ENCODE measurements at places on chromosomes 1 and 21.

GRCh38 chr1:54922921-54923421 lies 36.0 kb upstream of the DHCR24 start:
- DNase-seq = no peak

DNA sequence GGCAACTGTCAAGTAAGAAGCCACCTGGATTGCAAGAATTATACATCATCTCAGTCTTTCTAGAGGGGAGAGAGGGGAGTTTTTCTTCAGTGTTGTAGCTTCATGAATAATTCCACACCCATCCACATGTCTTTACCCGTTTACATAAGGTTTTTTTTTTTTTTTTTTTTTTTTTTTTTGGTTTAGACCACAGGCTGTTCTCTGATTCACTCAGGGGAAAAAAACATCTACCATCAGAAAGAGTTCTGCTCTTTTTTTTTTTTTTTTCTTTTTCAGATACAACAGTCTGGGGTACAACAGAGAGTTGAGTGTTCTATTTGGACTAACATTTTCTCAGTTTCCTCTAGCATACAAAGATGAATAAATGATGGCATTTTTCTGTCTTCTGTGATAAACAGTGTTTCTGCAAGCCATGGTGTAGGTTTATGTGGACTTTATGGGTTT lies 4.9 kb upstream of the KIF14 start:
- DNase-seq = peak; percentile 57

GRCh38 chr21:46598581-46599572 lies 6.0 kb downstream of the S100B start:
- peak; percentile 16 for DNase-seq

- DNase-seq = no peak
Measured at GRCh38 chr1:41101950-41102607, 80.6 kb upstream of the SLFNL1 start.

DNA sequence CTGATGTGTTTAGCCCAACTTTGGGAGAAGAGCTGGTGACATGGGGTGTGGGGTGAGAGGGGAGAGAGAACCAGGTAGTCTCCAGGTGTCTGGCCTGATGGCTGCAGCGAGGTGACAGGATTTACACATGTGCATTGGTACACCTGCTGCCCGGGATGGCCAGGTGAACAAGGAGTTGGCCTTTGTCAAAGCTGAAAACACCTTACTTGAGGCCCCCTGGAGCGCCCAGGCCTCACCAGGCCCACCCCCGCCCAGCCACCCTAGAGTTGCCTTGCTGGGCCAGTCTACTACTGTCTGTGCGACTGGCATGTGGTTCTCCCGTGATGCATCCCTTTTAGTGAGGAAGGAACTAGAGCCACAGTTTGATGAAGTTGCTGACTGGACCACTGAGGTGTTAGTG lies 90.5 kb downstream of the ADARB1 start:
- DNase-seq = no peak

- DNase-seq = no peak
Measured at GRCh38 chr1:57727121-57727520, 303.3 kb upstream of the DAB1 start.

- peak; percentile 49 for DNase-seq
Measured at GRCh38 chr1:230277201-230278025, 148.7 kb downstream of the PGBD5 start.

GRCh38 chr1:3469104-3469848 lies 14.8 kb downstream of the ARHGEF16 start:
- no peak for DNase-seq

DNA sequence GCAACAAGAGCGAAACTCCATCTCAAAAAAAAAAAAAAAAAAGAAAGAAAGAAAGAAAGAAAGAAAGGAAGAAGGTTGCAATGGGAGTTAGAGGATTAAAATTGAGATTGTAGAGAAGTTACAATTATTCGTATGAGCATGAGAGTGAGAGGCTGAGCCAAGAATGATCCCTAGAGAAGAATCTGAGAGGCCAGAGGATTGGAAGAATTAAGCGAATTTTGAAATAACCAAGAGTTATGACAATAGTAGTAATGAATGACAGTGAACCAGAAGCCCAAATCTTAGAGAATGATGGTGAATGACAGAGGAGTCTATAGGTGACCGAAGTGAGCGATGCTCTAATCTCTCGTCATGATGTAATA lies 369 bp upstream of the ZYG11B start:
- DNase-seq = no peak

DNA sequence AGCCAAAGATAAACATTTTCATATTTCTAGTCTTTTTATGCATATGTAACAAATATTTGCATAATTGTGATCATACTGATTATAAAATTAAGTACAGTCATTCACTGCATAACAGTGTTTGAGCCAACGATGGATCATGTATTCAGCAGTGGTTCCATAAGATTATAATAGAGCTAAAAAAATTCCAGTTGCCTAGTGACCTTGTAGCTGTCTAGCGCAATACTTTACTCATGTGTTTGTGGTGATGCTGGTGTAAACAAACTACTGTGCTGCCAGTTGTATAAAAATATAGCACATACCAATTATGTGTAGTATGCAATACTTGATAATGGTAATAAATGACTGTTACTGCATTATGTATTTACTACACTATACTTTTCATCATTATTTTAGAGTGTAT lies 2.1 kb upstream of the S100A10 start:
- no peak for DNase-seq

DNA sequence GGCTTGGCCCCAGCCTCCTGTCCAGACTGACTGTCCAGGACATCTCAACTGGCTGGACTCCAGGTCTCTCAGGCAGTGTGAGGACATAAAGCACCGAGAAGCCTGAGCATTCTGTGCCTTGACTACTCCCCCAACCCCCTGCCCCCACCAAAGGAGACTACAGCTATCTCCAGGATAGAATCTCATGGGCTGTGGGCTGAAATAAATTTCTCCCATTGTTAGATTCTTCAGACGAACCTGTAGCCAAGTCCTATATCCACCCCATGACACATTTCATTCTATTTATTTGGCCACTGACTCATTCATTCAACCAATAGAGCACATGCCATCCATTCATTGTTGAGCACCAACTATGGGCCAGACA lies 11.4 kb downstream of the VWA5B1 start:
- no peak for DNase-seq

- DNase-seq = no peak
Measured at GRCh38 chr1:115105831-115106230, 16.5 kb upstream of the TSPAN2 start.

DNA sequence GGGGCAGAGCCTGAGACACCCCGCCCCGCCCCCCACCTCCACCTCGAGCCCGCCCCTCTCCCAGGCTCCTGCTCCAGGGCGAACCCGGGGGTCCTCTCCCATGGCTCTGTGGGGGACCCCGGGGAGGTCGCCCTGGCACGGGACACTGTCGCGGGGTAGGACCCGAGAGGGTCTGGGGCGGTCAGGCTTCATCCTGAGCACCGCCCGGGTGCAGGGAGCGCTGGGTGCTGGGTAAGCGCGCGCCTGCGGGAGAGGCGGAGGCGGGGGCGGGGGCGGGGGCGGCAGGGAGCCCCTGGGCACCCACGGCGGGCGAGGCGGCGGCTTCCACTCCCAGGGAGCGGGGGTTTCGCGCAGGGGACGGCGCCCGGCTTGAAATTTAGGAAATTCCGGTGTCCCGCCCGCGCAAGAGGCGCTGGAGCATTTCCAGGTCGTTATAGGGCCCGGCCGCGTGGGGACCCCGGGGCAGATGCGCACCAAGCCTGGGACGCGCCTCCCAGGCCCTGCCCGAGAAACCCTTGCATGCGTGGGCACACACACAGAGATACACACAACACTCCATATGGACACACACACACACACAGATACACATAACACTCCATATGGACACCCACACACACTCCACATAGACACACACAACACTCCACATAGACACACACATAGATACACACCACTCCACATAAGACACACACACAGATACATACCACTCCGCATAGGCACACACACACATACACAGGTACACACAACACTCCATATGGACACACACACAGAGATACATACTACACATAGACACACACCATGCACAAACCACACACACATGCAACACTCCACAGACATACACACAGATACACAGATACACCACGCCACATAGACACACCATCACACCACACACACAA lies 48.7 kb upstream of the SLC19A1 start:
- peak; percentile 78 for DNase-seq

DNA sequence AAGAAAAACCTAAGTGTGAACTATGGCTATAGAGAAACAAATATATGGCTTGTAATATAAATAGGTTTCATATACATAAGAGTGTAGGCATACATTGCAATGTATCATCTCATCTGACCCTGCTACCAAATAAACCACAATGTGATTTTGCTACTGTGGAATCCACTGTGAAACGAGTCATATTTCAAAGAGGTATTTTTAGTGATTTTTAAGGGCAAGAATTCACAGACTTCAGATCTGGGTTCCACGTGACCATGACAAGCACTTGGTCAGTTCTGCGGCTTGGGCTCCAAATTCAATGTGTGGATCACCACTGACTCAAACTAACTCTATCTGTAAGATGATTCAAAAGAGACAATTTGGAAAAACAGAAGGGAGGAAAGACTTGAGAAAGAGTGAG lies 147.0 kb upstream of the ERG start:
- no peak for DNase-seq

DNA sequence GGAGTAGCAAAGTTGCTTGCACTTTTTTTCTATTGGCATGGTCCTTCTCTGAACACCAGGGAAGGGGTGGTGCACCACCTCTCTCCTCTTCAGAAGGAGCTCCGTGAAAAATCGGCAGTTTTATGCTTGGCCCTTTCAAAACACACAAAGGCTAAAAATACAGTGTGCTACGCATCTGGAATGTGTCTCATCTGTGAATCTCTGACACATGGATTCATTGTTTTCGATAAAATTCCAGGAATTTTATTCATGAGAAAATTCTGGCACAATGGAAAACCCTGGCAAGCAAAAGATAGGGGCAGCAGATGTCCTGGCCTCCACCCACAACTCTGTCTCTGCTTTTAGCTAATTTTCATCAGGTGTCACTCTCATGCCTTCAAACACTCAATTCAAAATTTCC lies 42.9 kb downstream of the ERG start:
- no peak for DNase-seq

All from GM20000 (cell line).